Stimulated activated naive CD4-positive, alpha-beta T cell (primary cell): ENCODE measurements at places on chromosomes 4 and X.

- DNase-seq: no peak
Observed at GRCh38 chrX:128057421-128057820, 5.2 kb upstream of the ACTRT1 start.

GRCh38 chrX:111411983-111412382 lies at the start of gene DCX:
Gene DCX, minus strand, starts transcription at chrX:111412192. Its CDS starts 1,794 bp downstream, at chrX:111410398.
- no peak for DNase-seq

DNA sequence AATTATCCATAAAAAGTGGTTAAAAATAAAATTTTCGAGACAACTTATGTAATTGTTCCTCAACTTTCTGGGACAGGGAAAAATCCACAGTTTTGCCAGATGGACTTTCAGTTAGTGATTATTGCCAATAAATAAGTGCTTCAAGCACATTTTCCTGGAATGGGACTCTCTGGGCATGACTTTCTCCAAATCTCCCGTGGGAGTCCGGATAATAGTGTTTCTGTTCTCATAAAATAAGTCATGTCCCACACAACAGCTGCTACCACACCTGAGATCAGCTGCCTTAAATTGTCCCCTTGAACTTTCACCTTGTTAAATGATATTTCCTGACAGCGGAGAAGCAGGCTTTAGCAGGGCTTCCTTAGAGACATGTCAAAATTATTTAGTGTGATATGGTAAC lies 133.4 kb upstream of the NAP1L5 start:
- no peak for DNase-seq

DNA sequence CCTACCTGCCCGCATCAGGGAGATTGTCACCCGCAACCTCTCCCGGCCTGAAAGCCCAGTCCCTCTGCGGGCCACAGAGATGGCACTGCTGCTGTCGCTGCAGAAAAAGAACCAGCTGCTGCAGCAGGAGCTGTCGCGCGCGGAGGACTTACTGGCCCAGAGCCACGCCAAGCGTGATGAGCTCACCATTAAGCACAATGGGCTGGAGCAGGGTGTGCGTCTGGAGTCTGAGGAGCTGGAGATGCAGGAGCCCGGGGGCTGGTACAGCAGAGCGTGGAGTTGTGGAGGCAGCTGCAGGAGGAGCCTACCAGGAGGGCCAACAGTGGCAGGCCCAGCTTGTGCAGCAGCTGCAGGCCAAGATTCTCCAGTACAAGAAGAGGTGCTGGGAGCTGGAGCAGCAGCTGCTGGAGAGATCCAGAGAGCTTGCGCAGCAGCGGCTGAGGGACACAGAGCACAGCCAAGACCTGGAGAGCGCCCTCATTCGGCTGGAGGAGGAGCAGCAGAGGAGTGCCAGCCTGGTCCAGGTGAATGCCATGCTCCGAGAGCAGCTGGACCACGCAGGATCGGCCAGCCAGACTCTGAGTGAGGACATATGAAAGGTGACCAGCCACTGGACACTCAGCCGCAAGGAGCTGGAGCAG lies 11.3 kb downstream of the SMIM10L2A start:
- no peak for DNase-seq

DNA sequence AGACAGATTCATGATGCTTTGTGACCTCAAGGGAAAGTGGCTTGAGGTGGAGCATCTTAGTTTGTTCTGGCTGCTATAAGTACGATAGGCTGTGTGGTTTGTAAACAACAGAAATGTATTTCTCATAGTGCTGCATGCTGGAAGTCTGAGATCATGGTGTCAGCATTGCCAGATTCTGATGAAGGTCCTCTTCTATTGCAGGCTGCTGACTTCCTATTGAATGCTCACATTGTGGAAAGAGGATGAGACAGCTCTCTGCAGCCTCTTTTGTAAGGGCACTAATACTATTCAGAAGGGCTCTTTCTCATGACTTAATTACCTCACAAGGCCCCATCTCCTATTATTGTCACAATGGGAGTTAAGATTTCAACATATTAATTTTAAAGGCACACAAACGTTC lies 1674.0 kb upstream of the PCDH7 start:
- DNase-seq: no peak

DNA sequence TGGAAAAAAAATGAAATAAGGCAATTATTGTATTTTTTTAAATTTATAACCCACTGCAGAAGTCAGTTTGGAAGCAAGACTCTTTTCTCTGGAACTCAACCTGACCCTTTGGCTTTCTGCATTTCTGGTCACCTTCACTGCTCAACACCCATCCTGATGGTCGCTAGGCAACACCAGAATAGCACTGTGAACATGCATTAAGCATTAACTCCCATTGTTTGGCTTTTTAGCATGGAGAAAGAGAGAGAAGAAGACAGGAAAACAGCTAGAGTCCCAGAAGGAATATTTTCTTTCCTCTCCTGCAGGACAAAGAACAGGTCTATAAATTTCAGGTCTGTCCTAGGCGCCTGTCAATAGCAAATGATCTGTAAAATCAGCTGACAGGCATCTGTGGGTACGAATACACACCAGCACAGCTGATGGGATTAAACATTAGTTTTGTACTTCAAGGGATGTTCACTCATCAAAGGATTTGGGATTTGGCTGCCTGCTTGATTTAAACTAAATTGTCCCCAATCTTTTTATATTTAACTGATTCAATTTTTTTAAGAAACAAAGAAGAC lies 137.2 kb upstream of the ETNPPL start:
- DNase-seq: no peak

DNA sequence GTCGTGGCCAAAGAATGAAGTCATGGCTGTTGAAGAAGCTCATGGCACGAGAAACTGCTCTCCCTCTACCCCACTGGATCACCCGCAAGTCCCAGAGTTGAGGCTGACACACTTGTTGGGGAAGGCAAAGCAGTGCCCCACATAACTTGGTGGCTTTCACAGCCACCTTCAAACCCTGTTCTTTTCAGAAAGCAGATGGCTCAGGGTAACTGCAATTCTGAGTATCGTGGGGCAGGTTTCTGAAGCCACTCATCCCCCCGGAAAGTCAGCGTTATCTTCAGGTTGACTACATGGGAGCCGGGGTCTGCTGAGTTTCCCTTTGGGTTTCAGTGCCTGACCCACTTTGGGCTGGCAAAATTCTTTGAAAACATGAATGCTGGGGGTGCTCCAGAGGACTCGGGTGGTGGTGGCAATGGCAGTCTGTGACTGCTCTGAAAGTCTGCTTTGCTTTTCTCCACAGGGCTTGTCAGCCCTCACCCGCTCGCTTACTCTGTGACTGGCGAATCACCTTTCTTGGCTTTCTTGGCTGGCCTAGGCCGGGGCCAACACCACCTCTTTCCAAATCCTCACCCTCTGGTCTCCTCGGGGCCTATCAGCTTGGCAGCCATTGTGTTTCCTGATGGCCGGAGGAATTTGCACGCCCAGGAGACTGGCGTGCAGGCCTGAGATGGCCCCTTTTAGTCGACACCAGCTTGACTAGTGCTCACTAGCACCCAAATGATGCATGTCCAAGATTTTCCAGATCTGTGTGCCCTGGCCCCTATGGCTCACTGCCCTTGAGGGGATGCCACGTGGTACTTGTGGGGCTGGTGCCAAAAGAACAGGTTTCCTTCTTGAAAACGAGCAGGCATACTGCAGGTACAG lies 7.3 kb downstream of the PPP1R3F start:
- no peak for DNase-seq

DNA sequence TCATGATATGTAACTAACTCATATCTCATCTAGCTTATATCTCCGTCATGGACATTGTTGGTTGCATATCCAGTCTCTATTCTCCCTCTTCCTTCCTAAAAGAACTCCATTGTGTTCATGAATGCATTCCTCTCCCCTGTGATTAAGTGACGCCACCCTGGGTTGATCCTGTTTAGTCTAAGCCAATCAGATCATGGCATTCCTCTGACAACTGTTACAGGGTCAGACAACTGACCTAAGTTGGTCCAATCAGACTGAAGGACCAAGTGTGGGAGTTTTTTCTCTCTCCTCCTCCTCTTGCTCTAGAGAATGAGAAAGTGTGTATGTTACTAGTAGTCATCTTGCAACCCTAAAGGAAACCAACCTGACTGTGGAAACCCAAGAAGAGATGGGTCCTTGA lies 3.6 kb downstream of the APOO start:
- no peak for DNase-seq

DNA sequence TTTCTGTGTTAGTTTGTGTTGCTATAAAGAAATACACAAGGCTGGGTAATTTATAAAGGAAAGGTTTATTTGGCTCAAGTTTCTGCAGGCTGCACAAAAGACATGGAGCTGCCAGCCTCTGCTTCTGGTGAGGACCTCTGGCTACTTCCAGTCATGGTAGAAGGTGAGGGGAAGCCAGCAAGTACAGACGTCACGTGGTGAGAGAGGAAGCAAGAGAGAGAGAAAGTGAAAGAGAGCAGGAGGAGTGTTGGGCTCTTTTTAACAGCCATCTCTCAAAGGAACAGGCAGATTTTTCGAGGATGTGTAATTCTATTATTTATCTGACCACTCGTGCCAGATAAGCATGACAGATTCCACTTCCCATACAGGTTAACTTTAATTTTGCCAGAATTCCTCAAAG lies 1199.1 kb downstream of the ADGRL3 start:
- no peak for DNase-seq

GRCh38 chr4:182975806-182976205 lies 58.6 kb upstream of the DCTD start:
- DNase-seq: no peak

GRCh38 chr4:6071959-6072720 lies 53.9 kb upstream of the C4orf50 start:
- no peak for DNase-seq

- no peak for DNase-seq
Observed at GRCh38 chr4:26130173-26130572, 190.6 kb upstream of the RBPJ start.

DNA sequence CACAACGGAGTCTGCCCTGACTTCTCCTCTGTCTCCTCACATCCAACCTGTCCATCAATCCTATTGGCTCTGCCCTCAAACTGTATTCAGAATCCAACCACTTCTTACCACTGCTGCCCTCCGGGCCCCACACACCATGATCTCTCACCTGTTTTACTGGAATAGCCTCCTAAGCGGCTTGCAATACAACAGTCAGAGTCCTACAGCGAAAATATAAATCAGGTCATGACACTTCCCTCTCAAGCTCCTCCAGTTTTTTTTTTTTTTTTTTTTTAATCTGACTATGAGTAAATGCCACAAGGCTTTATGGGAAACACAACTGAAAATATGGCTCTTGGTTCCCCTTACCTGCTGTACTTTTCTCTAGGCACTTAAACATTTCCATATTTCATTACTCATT lies 42.8 kb downstream of the SHISA3 start:
- DNase-seq: no peak

DNA sequence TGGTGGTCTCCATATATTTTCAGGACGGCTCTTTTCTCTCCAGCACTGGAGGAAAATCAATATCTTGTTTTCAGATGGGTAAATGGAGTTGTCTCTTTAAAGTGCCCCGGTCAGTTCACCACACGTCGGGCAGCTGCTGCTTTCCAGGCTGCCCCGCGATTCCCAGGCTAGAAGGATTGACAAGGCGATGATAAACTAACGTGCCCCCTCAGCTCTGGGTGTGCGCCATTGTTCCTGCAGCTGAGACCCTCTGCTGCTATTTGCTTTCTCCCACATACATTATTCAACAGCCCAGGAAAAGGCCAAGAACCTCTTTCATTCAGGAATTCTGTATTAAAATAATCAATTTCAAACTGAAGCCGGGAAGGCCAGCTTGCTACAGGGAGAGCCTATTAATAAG lies 254.5 kb downstream of the SOX3 start:
- no peak for DNase-seq

- no peak for DNase-seq
Observed at GRCh38 chrX:6029014-6029413, 199.7 kb downstream of the NLGN4X start.

DNA sequence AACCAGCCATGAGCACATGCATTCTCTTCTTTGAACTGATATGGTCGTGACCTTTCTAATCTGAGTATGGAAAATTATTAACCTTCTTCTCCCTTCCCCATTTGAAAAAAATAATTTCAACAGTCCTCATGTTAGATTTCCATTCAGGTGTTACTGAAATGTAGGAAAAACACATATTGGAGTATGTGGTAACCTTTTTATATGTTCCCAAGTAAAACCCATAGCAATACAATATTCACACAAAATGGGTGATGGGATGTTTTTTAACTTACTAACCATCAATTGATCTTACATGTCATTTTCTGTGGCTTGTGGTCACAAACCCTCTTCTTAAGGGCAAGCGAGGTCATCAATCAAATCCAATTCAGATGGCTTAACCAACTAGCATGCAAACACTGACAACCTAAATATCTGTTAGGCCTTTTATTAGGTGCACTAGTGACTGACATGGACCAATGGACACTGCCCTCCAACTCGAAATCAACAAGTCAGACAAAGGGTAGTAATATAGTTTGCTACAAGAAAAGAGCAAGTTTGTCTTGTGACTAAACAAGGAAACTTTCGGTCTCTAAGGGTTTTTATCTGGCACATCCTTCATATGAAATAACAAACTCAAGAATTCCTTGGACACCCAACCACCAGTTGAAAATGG lies 74.3 kb downstream of the CAMK2D start:
- DNase-seq: no peak

DNA sequence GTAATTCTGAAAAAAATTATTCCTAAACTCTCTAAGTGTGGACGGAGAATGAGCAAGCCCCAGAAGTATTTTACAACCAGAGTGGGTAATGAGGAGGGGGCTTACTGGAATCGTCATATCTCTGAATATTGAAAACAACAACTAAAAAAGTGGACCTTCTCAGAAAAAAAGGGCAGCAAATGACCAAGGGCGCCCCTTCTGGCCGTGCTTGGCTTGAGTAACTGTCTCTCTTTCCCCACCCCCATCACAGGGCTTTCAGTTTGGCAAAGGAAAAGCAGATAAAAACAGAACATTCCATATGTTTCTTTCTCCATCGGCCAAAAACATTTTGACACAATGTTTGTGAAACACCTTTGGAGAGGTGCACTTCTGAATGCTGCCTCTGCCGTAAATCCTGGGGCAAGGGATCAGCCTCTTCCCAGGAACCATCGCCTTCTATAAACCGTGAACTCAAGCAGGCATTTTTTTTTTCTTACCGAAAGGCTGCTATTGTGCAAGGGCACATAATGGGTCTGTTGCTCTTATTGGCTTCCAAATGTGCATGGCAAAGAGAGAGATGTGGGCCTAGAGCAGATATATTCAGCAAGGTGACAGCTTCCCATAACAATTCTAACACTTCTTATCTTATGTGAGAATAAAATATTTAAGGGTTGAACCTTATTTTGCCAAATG lies 115.4 kb downstream of the PARM1 start:
- DNase-seq: no peak

GRCh38 chrX:1493412-1493811 lies 40.7 kb upstream of the ASMTL start:
- DNase-seq: peak; percentile 51

DNA sequence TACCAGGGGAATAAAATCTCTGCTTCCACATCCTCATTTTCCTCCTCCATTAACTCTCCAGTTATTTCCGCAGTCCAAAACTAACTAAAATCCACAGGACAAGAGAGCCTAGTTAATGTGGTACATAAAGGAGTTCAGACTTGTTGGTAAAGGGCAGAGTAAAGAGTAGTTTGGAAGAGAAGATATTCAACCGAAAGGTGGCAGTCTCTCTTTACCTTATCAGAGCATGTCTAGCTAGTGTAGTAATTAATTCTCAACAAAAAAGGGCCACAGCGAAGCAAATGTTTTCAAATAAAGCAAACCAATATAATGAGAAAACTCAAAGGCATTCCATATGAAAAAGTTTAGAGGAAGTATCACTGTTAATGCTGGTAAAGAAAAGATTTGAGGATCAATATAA lies 286.5 kb downstream of the GLUD2 start:
- DNase-seq: no peak
